ENCODE measurements at places on chromosomes 12 and 14.

DNA sequence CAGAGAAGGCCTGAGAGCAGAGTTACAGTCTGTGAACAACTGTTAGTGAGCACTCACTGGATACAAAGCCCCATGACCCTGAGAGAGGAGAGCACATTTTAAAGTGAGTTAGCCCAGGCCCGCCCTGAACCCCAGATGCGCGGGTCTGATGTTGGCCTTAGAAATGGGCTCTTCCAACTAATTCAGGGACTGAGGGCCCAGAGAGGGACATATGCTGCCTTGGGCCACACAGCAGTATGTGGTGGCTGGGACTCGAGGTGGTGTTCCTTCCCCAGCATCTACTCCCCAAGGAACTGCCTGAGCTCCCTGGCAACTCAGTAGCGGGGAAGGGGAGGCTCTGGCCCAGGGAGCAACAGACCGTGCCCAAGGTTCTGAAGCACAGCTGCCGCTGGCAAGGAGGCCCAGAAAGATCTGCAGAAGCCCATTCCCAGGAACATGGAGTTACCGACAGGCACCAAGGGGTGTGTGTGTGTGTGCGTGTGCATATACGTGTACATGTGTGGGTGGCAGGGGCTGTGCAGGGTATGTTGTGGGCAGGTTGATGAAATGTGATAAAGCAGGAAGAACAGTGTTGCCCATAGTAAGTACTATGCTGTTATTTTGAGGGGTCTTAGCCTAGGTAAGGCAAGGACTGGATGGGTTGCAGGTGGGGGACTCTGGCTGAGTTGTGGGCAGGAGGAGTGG, 40.5 kb downstream of the KRT80 start:
- no peak for DNase-seq

DNA sequence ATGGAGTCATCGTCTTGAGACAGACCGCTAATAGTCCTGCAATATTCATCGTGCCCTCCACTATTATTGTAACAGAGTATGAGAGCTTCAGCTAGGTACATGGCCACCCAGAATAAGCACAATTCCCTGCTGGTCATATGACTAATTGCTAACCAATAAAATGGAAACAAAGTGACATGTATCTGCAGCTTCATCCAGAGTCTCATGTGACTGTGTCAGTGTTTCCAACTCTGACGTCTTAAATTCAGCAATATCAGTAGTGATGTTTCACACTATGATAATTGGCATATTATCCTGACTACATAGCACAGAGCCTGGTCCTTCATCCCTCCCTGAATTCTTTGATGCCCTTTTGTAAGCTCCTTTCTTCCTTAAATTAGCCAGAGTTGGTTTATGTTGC, 167.4 kb downstream of the RPS29 start:
- no peak for DNase-seq

DNA sequence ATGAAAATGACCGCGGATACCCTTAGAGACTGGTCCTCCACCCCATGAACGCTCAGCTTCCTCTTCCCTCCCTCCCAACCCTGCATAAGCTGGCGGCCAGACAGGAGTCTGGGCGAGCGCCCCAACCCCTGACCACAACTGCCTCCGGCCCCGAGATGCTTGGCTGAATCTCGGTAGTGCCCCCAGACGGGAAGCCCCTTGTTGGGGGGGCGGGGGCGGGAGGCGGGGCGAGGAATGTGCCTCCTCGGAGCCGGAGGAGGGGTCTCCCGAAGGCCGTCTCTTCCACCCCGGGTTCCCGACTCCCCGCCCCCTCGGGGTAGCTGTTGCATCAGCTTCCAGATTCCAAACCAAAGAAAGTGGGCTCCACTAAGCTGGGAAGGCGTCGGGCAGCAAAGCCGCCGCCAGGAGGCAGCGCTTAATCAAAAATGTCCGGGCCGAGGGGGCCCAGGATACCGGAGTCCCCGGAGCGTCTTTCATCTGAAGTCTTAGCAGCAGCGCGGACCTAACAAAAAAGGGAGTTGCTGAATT, 7.1 kb upstream of the MRPL52 start:
- peak; percentile 50 for DNase-seq

GRCh38 chr12:52274521-52275120, at the start of gene KRT86:
Gene KRT86, plus strand, starts transcription at chr12:52274645. Its CDS starts 27,272 bp downstream, at chr12:52301917.
- no peak for DNase-seq

DNA sequence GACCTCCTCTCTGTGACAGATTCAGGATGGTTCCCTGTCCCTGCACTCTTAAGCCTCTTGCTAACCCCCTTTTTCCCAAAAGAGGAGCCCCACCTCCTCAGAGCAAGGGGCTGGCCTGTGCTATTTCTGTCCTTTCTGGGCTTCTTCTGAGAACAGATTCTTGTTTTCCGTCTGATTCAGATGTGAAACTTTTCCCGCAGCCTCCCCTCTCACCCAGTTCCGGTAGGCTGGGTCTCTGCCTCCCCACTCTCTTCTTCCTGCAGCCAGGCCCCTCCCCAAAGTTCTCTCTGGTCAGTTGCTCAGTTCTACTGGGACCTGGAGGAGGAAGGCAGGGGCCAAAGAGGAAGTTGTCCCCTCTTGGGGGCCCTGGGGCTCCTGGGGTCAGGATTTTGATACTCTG, 11.8 kb downstream of the PDE1B start:
- no peak for DNase-seq

GRCh38 chr12:6570264-6570887, 2.3 kb upstream of the NOP2 start:
- DNase-seq: no peak

DNA sequence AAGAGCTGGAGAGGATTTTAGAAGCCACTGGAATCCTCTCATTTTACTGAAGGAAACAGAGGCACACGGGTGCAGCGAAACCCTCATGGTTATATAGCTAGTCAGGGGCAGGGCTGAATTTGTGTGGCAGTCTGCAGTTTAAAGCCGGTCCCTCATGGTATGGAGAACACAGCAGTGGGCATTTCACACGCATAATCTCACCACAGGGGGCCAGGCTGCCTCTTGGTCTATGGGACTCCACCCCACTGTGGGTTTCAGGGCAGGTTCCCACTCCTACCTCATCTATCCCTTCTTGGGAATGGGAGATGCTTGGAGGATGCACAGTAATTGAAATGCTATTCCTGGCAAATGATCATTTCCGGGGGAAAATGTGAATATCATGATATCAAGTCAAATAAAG, 400.6 kb downstream of the RGS6 start:
- no peak for DNase-seq

DNA sequence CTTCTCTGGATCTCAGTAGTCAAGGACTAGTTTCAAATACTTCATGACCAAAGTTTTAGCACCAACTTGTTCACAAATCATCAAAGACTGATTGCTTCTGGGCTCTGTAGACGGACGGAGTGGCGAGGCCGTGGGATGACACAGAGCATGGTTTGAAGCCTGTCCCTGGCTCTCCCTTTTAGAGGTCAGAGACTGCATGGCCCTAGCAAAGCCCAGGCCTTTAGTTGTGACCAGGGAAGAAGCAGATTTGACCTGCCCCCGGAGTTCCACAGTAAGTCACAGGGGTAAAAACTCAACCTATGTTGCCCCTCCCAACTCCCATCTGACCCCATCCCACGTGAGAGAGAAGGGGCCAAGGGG, 90.4 kb downstream of the SYNE3 start:
- no peak for DNase-seq

GRCh38 chr12:64077922-64078321, 144.2 kb downstream of the KICS2 start:
- no peak for DNase-seq

DNA sequence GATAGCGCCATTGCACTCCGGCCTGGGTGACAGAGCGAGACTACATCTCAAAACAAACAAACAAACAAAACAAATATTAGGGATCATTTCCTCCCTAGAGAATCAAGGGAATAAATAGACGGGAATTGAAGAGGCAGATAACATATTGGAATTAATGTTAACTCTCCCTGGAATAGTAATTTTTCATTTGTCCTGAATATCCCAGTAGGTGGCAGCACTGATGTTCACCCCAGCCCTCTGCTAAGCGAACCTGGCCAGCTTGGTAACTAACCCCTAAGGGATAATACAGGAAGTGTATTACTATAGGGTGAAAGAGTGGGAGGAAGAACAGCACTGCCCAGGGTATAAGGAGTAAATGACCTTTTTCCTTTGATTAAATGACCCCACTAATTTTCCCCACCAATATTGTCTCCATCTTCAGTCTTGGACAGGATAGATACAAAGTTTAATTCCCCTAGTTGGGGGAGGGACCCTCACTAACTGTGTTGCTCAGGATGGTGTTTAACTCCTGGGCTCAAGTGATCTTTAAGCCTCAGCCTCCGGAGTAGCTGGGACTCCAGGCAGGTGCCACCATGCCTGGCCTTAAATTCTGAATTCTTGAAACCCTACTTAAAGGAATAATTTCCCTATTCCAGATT, 40.5 kb downstream of the SLC2A14 start:
- no peak for DNase-seq

DNA sequence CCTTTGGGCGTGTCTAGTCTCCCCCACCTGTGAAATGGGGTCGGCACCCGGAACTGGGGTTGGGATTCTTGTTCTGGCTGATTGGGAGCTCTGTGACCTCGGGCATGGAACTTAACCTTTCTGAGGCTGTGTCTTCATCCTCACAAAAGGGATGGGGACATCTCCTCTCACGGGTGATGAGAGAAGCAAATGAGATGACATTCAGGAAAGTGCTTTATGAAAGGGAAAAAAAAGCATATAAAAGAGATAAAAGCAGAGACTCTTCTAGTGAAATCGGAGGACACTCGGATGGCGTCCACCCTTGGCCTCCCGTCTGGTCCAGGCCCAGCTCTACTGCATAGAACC, 98.9 kb downstream of the LRRC74A start:
- no peak for DNase-seq

DNA sequence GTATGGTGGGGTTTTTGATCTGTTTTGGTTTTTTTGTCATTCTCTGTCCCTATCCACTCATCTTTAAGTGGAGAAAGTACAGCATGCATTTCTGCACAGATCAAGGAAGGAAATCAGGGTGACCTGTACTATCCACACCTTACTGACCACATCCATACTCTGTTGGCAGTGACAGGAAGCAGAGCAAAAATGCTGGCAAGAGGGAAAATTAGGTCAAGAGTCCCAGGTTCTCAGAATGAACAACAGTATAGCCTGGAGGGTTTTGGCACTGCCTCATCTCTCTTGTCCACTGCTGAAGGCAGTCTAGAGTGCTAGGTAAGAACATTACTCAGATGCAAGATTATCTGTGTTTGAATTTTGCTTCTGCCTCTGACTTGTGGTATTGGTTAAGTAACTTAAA, 70.7 kb downstream of the TAOK3 start:
- no peak for DNase-seq

DNA sequence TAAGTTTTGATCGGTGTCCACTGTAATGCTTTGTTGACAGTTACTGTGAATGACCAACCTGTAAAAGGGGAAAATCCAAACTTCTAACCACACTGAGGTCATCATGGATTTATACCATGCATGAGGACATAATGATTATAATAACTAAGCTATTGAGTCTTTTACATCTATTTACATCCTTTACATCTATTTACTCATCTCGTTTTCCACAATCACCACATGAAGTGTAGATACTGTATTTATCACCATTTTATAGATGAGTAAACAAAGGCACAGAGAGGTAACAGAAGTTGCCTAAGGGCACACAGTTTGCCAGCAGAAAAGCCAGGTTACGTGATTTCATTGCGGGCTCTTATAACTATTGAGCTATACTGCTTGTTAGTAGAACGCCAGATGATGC, 27.9 kb upstream of the EID3 start:
- DNase-seq: no peak

DNA sequence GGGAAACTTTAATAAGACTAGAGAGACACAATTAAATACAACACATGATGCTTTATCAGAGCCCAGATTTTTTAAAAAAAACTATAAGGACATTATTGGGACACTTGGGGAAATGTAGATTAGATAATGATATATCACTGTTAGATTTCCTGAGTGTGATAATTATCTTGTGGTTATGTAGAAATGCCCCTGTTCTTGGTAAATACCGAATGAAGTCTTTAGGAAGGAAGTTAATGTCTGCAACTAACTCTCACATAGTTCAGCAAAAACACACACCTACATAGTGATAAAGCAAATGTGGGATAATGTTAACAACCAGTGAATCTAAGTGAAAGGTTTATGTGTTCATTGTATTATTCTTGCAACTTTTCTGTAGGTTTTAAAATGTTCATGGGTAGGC, 14.6 kb upstream of the CACNB3 start:
- no peak for DNase-seq

DNA sequence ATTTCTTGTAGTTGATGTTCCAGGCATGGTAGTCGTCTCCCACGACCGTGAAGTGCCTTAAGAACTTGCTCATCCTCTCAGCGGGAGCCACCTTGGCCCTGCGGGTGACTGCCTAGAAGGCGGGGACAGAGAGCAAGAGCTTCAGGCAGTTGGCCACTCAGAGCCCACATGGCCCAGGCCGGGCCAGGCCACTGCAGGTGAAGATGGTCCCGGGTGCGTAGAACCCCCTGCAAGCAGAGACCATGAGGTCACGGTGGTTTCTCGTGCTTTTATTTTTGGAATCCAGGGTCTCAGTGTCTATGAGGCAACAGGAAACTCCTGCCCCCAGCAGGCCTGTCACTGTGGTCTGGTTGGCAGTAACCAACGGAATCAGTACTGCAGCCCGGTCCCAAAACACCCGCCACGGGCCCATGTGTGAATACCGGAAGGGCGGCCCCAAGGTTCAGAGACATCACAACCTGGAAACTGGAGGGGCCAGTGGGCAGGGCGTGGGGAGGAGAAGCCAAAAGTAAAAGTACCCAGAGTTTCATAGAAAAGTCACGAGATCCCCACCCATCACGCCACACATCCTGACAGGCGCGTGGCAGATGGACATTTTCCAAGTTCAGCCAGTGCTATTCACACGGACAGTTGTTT, 27.5 kb downstream of the HVCN1 start:
- no peak for DNase-seq

DNA sequence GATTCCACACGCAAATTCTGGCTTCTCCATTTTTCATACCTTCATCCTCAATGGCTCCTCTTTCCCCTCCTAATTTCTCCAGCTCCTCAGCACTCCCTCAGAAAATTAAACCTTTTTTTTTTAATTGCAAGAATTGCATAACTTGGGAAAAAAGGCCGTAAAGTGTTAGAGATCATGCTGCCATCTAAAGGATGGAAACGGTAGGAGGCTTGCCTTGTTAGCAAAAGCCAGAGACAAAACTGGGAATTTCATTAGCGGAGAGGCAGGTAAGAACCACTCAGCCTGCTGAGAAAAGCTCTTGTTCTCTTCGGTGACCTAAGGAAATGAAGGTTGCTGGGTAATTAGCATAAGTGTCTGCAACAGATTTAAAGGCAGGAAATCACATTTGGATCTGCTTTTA, 204.3 kb downstream of the AEBP2 start:
- no peak for DNase-seq

DNA sequence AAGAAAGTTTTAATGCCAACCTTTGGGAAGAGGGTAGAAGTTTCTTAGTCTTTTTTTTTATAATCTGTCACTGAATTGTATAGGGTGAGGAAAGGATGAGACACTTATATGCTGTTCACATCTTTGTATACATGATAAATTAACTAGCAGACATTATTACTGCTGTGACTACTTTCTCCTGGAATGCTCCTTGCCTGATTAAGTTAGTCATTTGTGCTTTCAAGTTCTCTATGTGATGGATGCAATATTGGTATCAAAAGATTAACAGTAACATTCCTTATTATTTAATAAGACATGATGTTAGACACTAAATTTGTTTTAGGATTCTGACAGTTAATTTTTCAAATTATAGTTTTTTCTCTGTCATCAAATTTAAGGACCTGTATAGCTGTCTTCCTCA, 223.4 kb upstream of the GARIN2 start:
- DNase-seq: no peak

GRCh38 chr12:88957358-88957757, 377.1 kb upstream of the KITLG start:
- no peak for DNase-seq

GRCh38 chr14:34423445-34423844, 38.6 kb downstream of the SPTSSA start:
- DNase-seq: no peak

GRCh38 chr12:64258576-64258975, 36.5 kb upstream of the KICS2 start:
- DNase-seq: no peak
